ENCODE measurements at places on chromosomes 6 and 20.

- no peaks in the 10 kb centered on the region for H3K4me1 ChIP-seq
- H3K27me3 ChIP-seq, result no peaks in the 10 kb centered on the region
- no peak overlapping the region for H3K4me3 ChIP-seq
- no peak for DNase-seq
- no peak overlapping the region for H3K27ac ChIP-seq
- H3K36me3 ChIP-seq, result no peaks in the 10 kb centered on the region
These were observed 87.9 kb downstream of the BFSP1 start for GRCh38 chr20:17443131-17443858.

DNA sequence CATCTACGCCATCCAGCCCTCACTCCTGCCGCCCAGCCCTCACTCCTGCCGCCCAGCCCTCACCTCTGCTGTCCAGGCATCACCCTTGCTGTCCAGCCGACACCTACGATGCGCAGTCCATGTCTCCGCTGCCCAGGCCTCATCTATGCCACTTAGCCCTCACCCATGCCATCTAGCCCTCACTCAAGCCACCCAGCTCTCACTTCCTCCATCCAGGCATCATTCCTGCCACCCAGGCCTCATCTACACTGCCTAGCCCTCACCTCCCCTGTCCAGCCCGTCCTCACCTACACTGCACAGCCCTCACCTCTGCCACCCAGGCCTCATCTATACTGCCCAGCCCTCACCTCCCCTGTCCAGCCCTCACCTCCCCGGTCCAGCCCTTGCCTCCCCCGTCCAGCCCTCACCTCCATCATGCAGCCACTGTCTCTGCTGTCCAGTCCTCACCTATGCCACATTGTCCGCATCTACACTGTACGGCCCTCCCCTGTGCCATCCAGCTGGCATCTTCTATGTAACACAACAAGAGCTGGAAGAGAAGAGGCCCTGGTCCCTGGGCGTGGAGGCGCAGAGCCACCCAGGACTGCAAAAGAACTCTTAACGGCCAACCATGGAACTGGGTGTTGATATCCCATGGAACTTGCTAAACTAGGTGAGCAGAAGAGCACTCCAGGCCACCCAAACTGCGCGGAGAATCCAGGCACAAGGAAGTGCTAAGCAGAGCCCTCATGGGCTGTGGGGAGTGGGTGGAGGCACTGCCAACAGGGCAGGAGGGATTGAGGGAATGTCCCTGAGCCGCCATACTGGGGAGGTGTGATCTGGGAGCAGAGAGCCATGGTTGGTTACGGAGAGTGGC is 31.0 kb downstream of the RNASET2 start:
- H3K4me1 ChIP-seq, result no peaks in the 10 kb centered on the region
- H3K27me3 ChIP-seq, result no peaks in the 10 kb centered on the region
- H3K4me3 ChIP-seq, result no peak overlapping the region

DNA sequence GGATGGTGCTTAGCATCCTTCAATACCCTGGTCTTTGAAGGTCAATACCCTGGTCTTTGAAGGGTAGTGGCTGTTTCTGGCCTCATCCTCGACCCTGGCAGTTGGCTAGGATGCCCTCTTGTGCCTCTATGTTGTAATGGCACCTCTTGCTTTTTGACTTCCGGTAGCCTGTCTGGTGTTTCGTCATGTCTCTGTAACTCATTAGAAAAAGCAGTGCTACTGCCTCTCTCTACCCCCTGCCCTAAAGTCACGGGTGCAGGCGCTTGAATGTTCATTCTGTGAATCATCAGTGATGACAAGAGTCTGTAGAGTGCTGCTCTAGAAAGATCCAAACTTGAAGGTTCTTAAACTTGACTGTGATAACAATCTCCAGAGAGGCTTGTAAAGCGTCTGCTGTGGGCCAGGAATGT is 28.3 kb downstream of the RSPO4 start:
- no peak overlapping the region for H3K27ac ChIP-seq
- H3K4me1 ChIP-seq, result no peaks in the 10 kb centered on the region
- peak; percentile 29 for DNase-seq
- no peaks in the 10 kb centered on the region for H3K27me3 ChIP-seq

GRCh38 chr20:1202762-1203504 is at the start of gene C20orf202:
C20orf202 (plus strand) TSS chr20:1203454; CDS start chr20:1203586, 132 bp downstream.
- no peaks in the 10 kb centered on the region for H3K36me3 ChIP-seq
- no peak for DNase-seq
- H3K4me3 ChIP-seq, result no peak within 1 kb of the TSS
- H3K4me1 ChIP-seq, result no peaks in the 10 kb centered on the region

DNA sequence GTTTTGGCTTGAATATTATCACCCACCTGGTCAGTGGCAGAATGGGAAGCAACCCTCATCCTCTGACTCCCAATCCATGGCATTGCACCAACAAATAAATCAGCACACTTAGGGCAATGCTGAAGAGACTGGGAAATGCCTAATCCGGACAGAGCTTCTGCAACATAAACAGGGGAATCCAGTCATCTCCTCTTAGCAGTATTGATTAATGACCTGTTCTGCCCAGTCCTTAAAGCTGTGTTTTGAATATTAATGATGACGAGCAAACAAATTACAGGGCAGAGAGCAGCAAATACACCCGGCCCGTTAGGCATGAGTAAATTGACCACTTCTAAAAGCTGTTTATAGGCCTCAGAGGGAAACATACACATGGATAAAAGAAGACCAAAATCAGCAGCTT is 77.0 kb upstream of the B3GAT2 start:
- no peaks in the 10 kb centered on the region for H3K36me3 ChIP-seq
- no peaks in the 10 kb centered on the region for H3K4me1 ChIP-seq
- H3K4me3 ChIP-seq, result no peak overlapping the region
- no peaks in the 10 kb centered on the region for H3K27me3 ChIP-seq

GRCh38 chr6:36312854-36313648 is 23.6 kb downstream of the BNIP5 start:
- no peaks in the 10 kb centered on the region for H3K27me3 ChIP-seq
- no peak overlapping the region for H3K4me3 ChIP-seq
- DNase-seq, result no peak
- no peak overlapping the region for H3K27ac ChIP-seq

GRCh38 chr6:93515736-93516135 is 96.4 kb upstream of the EPHA7 start:
- no peak overlapping the region for H3K27ac ChIP-seq
- H3K36me3 ChIP-seq, result no peaks in the 10 kb centered on the region
- DNase-seq, result no peak
- no peak overlapping the region for H3K4me3 ChIP-seq
- no peaks in the 10 kb centered on the region for H3K27me3 ChIP-seq

GRCh38 chr20:25623225-25623735 is 534 bp downstream of the NANP start:
- no peaks in the 10 kb centered on the region for H3K27me3 ChIP-seq
- no peak overlapping the region for H3K27ac ChIP-seq
- H3K4me1 ChIP-seq, result peaks cover 5% of the 10 kb centered on the region

- no peaks in the 10 kb centered on the region for H3K4me1 ChIP-seq
- no peaks in the 10 kb centered on the region for H3K27me3 ChIP-seq
- H3K27ac ChIP-seq, result no peak overlapping the region
- no peaks in the 10 kb centered on the region for H3K36me3 ChIP-seq
- no peak for DNase-seq
These were observed 410.5 kb upstream of the RNF217 start for GRCh38 chr6:124551711-124552233.

- no peaks in the 10 kb centered on the region for H3K36me3 ChIP-seq
- DNase-seq, result no peak
- H3K4me3 ChIP-seq, result no peak overlapping the region
- no peak overlapping the region for H3K27ac ChIP-seq
These were observed 44.7 kb upstream of the LRRC1 start for GRCh38 chr6:53750052-53750650.

DNA sequence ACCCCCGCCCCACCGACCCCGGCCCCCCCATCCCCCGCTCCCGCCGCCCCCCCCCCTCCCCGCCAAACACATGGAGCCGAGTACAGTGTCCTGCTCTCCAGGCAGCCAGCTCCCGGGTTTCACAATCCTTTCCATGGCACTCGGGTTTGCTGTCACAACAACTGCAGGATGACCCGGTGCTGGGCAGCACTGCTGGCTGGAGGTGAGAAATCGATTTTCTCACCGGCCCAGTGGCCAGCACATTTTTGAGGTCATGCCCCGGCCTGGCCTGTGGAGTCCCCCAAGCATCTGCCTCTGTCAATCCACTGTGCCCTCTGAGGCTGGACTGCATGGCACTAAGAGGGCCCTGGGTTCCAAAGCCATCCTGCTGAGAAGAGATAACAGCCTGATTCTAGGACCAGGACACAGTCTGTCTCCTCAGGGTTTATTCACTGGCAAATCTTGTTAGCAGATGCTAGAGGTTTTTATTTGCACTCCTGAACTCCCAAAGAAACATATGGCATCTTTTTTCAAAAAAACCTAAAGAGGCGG is 129.5 kb downstream of the NFATC2 start:
- peaks cover 6% of the 10 kb centered on the region for H3K4me1 ChIP-seq
- H3K27ac ChIP-seq, result no peak overlapping the region
- no peak overlapping the region for H3K4me3 ChIP-seq
- DNase-seq, result no peak

GRCh38 chr6:154754152-154754551 is 20.9 kb downstream of the SCAF8 start:
- no peak overlapping the region for H3K4me3 ChIP-seq
- no peak for DNase-seq
- H3K27ac ChIP-seq, result no peak overlapping the region
- H3K27me3 ChIP-seq, result no peaks in the 10 kb centered on the region
- 0 out of 2 replicates have a peak, but pooled peaks cover 2% of the 10 kb centered on the region for H3K4me1 ChIP-seq

DNA sequence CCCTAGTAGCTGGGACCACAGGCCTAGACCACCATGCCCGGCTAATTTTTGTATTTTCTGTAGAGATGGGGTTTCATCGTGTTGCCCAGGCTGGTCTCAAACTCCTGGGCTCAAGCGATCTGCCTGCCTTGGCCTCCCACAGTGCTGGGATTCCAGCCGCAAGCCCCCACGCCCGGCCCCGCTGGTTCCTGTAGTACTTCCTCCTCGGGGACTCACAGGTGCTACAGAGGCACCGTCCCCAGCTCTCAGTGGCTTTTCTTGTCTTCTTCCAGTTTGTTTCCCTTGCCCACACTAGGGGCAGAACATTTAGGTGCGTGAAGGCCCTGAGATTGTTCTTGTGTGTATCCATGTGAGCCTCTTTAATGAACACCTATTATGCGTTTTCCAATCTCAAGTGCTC is 773 bp upstream of the ZBP1 start:
- H3K4me3 ChIP-seq, result no peak overlapping the region
- H3K4me1 ChIP-seq, result no peaks in the 10 kb centered on the region
- H3K27me3 ChIP-seq, result no peaks in the 10 kb centered on the region
- no peak for DNase-seq
- no peaks in the 10 kb centered on the region for H3K36me3 ChIP-seq

DNA sequence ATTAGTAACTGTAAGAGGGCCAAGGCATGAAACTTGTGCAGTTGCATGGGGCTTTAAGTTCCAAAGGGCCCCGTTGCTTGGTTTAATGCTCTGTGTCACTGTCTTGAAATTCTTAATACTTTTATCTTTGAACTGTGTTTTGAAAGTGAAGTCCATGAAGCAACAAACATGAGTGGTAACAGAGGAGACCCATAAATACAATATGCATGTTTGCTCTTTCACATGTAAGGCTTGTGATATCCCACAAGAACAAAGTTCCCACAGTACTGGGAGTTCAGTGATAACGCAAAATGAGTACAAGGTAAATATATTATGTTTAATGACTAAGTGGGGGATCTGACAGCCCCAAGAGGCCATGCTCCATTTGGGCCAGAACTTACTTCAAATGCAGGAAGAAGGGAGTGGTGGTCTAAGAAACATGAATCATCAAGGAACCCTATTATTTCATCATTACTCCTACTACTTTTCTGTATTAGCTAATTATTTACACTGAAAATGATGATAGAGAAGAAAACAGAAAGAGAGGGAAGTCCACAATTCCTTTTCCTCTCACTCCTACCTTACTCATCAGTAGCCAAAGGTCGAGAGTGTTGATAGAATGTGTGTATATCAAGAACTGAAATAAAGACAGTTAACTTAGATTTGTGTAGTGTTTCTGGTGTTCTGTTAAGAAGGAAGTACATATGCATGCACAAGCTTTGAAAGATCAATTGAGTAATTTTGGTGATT is 157.3 kb downstream of the PHF3 start:
- no peak overlapping the region for H3K27ac ChIP-seq
- H3K4me1 ChIP-seq, result no peaks in the 10 kb centered on the region
- H3K27me3 ChIP-seq, result no peaks in the 10 kb centered on the region
- DNase-seq, result no peak

- H3K4me1 ChIP-seq, result no peaks in the 10 kb centered on the region
- no peak overlapping the region for H3K4me3 ChIP-seq
- H3K27ac ChIP-seq, result no peak overlapping the region
- DNase-seq, result no peak
- H3K36me3 ChIP-seq, result no peaks in the 10 kb centered on the region
- H3K27me3 ChIP-seq, result no peaks in the 10 kb centered on the region
These were observed 32.2 kb downstream of the AHI1 start for GRCh38 chr6:135465307-135465706.

GRCh38 chr6:169240591-169241390 is 12.9 kb downstream of the THBS2 start:
- no peak for DNase-seq
- H3K4me3 ChIP-seq, result no peak overlapping the region
- H3K27ac ChIP-seq, result no peak overlapping the region
- no peaks in the 10 kb centered on the region for H3K36me3 ChIP-seq
- H3K27me3 ChIP-seq, result no peaks in the 10 kb centered on the region

- H3K27ac ChIP-seq, result no peak overlapping the region
- peaks cover 2% of the 10 kb centered on the region for H3K4me1 ChIP-seq
- H3K27me3 ChIP-seq, result no peaks in the 10 kb centered on the region
- DNase-seq, result no peak
These were observed 60.6 kb upstream of the RIPOR2 start for GRCh38 chr6:24996269-24996836.

GRCh38 chr6:106448000-106448426 is 87.5 kb downstream of the CRYBG1 start:
- no peak overlapping the region for H3K4me3 ChIP-seq
- no peak for DNase-seq
- no peaks in the 10 kb centered on the region for H3K4me1 ChIP-seq

DNA sequence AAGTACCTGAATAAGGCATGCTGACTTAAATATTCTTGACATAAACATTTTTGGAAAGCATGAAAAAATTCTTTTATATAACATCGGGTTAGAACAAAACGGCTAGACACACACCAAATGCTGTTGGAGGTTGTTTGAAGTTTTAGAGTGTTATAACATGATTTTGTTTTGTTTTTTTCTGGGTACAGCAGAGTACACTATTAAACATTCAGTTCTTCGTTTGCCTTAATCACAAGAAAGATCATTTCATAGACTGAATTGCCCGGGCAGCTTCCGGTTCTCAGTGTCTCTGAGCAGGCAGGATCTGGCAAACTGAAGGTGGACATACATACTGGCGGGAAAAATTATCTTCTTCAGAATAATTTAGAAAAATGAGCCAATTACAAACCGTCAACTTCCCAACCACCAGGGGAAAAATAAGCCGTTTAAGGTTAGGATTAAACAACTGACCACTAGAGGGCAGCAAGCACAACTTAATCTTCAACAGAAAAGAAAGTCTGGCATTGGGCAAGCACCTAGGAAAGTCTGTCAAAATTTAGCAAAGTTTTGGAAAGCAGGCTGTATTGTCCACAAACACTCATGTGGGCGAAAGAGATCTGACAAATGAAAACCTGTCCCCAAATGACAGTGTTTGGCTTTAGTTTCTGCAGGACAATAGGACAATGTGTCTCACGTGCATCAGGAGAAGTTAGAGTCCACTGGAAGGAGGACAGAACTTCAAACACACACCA is 15.0 kb downstream of the ZNF217 start:
- H3K4me1 ChIP-seq, result 0 out of 2 replicates have a peak, but pooled peaks cover 3% of the 10 kb centered on the region
- peak; percentile 75 for DNase-seq
- peaks cover 47% of the 10 kb centered on the region for H3K36me3 ChIP-seq
- H3K27me3 ChIP-seq, result no peaks in the 10 kb centered on the region

- DNase-seq, result no peak
- H3K27ac ChIP-seq, result no peak overlapping the region
- no peaks in the 10 kb centered on the region for H3K27me3 ChIP-seq
These were observed 40.0 kb upstream of the CLDN20 start for GRCh38 chr6:155223646-155224451.
